ENCODE measurements at places on chromosomes 5 and 9.

GRCh38 chr5:178428341-178429155 lies 161.6 kb downstream of the COL23A1 start:
- no peak for DNase-seq

- DNase-seq = no peak
Observed at GRCh38 chr5:133333326-133334150, 278.8 kb downstream of the FSTL4 start.

DNA sequence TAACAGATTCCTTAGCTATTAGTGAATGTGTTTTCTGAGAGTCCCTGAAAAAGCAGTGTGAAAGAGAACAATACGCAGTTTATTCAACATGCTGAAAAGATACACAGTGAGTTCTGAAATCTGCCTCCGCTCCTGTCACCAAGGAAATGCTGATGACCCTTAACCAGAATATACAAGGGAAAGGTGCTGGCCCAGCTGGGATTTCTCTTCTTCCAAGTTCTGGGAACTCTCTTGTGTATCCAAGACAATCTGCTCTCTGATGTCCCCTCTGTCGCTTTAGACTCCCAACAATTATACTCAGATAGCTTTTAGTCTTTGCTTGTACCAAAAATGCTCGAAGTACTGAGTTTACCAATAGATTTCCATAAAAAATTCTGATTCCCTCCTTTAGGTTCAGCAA lies 214.9 kb downstream of the TMEM167A start:
- DNase-seq = no peak

DNA sequence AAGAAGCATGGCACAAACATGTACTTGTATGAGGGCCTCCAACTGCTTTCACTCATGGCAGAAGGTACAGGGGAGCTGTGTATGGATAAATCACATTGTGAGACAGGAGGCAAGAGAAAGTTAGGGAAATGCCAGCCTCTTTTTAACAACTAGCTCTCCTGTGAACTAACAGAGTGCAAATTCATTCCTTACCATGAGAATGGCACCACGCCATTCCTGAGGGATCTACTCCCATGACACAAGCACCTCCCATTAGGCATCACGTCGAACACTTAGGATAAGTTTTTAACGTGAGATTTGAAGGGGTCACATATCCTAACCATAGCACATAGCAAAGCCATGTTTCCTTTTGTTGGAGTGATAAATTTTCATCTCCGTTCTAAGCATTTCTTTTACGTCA lies 747.2 kb upstream of the CHD1 start:
- no peak for DNase-seq

DNA sequence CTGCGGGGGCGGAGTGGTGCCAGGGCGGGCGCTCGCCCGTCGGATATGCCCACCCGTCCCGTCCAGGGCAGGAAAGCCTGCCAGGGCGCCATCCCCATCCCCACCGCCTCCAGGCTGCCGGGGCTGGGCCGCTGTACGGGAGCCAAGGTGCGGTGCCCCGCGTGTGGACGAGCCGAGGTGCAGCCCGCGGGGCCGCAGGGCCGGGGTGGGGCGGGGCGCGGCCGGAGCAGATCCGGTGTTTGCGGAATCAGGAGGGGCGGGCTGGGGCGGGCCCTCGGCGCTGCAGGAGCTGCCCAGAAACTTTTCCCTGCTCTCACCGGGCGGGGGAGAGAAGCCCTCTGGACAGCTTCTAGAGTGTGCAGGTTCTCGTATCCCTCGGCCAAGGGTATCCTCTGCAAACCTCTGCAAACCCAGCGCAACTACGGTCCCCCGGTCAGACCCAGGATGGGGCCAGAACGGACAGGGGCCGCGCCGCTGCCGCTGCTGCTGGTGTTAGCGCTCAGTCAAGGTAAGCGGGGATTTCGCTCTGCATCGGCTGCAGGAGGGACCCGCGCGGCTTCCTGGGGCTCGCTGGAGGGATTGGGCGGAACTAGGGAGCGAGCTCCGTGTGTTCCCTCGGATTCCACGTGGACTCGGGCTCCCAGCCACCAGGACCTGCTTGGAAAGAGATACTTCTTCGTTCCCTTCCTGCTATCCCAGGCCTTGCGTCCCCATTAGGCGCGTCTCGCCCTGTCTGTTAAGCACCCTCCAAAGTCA lies at the start of gene ITGA2:
Gene ITGA2, plus strand, starts transcription at position 328 of the 756 bp plus-strand sequence. Its CDS starts 117 bp downstream, at position 445.
- peak; percentile 5 for DNase-seq

GRCh38 chr5:1510631-1511030 lies 13.1 kb downstream of the LPCAT1 start:
- DNase-seq = no peak

DNA sequence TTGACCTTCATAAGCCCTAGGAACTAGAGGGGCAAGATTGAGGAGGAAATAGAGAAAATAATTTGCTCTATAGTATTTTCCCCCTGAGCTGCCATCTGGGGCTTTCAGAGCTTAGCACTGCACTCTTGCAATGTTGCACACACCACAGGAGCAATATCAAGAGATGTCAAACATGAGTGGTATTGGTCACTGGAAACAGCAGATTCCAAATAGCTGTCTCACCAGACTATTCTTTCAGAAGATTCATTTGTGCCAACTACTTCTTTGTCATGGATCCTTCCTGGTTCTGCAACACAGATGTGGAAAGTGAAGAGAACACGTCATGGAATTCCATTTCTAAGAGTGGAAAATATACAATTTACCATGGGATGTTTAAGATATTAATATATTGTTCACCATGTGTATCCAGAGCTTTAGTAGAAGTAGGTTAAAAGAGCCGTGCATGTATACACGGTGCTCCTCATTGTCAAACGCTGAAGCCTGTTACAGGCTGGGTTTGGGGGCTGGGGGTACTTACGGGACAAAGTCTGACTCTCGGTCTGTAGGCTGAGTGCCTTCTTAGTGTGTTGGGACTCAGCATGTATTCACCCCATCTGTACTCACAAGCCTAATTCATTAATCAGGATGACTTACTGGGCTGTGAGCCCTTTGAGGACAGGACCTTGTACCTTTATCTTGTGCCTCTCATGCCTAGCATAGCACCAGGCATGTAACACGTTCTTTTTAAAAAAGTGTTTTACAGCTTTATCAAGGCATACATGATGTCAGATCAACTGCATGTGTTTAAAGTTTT lies 31.4 kb upstream of the GDNF start:
- no peak for DNase-seq

GRCh38 chr5:64826541-64826940 lies 57.8 kb downstream of the CWC27 start:
- no peak for DNase-seq

GRCh38 chr5:96177303-96177869 lies 215.7 kb upstream of the ELL2 start:
- no peak for DNase-seq

DNA sequence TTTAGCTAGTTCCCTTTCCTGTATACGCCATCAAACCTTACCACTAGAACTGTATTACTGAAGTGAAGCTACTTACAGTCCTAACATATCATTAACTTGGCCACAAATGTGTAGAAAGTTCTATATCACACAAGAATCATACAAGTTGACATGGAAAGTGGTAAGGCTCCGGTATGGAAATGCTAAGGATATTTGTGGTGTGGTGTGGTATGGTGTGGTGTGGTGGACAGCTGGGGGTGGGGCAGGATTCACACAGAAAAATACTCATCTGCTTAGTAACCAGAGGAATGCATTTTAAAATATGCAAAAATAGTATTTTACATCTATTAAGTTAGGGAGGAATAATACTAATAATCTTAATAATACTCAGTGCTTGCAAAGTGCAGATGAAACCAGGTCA lies 69.4 kb downstream of the TRPC7 start:
- DNase-seq = no peak

DNA sequence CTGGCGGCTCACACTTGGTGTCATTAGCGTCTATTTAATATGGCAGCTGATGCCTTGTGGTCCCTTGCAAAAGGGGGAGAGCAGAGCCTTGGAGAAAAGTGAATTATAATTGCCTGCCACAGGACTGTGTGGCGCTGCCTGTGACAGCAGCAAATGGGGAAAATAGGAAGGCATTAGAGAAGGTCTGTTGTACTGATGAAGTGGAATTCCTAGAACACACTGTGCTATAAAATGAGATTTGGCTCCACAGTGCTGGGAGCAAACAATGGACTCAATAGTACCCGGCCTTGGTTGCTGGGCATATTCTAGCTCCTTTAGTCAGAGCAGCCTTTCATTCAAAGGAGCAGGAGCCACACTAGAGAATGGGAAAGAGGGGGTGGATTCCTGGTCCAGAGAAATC lies 21.3 kb downstream of the SEMA6A start:
- DNase-seq = no peak

GRCh38 chr5:179791881-179792611 lies 1.7 kb upstream of the LTC4S start:
- DNase-seq = no peak

- DNase-seq = no peak
Observed at GRCh38 chr9:28342815-28343338, 769.6 kb upstream of the C9orf72 start.

DNA sequence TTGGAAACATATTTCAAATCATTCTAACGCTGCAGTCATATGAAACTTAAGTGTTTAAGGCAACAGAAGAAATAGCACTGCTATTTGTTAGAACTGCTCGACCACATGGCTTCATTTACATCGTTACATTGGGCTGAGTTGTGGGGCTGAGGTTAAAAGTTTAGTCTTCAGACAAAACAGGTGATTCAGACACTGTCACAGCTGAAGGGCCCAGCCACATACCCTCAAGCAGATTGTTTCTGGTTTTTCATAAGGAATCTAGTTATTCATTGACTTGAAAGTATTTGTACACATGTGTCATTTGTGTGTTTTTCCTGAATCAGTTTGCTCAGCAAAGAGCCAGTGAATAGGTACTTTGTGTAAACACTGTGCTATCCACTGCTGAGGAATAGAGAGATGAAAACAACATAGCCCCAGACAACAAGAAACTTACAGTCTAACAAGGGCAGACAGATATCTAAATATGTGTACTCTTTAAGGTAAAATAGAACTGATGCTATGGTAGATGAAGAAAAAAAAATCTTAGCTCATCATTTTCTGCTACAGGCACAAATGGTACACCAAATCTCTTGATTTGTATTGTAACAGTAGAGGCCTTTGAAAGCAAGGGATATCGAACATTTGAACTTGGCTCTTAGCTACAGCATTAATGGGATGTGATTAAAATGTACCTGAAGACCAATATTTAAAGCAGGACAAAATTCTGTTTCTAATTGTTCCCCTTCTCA lies 357.6 kb upstream of the RPS23 start:
- DNase-seq = no peak

DNA sequence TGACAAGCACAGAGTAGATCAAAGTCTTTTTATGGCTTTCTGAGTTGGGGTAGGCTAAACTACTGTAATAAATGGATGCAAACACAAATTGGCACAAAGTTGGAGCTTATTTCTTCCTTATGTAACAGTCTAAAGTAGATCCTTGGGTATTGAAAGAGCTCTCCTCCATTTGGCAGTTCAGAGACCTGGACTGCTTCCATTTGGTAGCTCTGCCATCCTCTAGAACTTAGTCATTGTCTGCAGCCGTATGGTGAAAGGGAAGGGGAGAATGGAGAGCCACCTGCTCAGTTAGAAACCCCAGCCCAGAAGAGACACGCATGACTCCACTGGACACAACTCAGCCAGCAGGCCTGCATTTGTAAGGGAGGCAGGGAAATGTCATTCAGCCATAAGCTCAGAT lies 345.0 kb downstream of the DMAC1 start:
- no peak for DNase-seq

GRCh38 chr5:74250304-74251102 lies 390.0 kb downstream of the ENC1 start:
- DNase-seq = no peak

DNA sequence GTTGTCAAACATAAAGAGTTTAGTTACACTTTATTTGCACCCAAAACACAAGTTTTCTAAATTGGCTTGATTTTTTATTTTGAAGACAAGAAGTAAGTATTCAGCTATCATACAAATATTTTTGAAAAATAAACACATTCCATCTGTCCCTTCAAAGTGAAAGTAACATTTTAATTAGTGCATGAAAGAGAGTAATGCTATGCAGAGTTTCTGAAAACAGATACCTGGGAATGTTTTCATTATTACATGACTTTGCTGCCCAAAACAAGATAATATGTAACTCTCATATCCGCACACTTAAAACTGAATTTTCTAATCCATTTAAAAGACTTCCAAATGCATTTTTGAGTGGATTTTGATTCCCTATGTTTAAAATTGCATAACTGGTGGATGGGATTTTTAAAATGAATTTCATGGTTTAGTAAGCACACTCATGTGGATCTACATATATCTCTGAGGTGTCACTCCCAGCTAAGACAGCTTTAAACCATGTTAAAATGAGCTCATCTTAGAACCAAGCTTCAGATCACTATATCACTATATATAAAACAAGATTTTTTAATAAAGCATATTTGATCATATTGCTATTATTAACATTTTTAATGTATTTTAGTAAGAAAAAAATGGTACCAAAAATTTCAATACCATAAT lies 127.5 kb downstream of the ATPSCKMT start:
- no peak for DNase-seq

DNA sequence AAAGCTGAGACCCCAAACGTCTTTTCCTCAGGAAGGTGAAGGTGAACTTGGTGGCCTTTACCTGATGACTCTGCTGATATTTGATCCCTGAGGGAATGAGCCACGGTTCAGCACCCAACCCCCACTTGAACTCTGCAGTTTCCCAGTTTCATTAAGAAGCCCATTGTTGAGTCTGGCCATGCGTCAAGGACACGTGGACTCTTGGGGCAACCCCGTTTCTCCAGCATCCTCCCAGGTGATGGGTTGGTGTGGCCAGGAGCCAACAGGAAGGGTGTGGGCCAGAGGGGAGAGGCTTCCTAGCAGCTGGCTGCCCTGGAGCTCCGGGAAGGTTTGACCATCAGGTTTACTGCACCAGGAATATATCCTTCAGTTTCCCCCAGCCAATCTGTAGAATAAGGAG lies 59.5 kb upstream of the GNE start:
- no peak for DNase-seq

DNA sequence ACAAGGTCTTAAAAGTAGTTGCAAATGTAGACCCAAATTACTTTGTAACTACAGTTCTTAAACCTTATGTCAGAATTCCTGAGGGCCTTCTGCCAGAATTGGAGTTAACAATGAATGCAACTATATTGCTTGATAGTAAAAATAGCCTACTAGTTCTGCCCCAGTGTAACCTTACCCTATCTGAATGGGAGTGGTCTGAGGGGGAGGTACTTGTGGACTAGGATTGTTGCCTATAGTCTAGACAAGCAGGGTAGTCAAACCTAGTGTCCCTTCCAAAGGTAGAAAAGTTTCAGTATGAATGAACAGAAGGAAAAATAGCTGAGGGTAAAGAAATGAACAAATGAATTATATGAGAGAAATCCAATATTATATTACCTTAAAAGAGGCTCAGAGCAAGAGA lies 242.2 kb downstream of the PJA2 start:
- DNase-seq = no peak

DNA sequence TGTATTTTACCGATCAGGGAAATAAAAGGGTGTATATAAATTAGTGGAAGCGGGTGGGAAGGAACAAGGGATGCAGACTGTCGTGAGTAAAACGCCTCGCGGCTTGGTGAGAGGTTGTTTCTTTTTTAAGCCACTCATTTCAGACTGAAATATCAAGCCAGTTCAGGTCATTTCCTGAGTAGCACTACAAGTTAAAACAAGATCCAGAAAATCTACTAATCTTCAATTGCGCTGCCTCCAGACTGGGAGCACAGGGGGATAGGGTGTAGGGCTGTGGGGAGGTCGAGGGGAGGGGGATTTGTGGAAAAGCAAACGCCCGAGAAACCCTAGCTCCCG lies 140.8 kb downstream of the TSSK1B start:
- no peak for DNase-seq

GRCh38 chr5:28369418-28369817 lies 1331.0 kb upstream of the CDH9 start:
- no peak for DNase-seq

- no peak for DNase-seq
Observed at GRCh38 chr5:126610160-126610559, 9.4 kb downstream of the PHAX start.

All from naive B cell (primary cell).